ENCODE measurements at places on chromosomes 7 and 10.

GRCh38 chr7:73888959-73889358 is 28.0 kb downstream of the TMEM270 start:
- no peak for DNase-seq

DNA sequence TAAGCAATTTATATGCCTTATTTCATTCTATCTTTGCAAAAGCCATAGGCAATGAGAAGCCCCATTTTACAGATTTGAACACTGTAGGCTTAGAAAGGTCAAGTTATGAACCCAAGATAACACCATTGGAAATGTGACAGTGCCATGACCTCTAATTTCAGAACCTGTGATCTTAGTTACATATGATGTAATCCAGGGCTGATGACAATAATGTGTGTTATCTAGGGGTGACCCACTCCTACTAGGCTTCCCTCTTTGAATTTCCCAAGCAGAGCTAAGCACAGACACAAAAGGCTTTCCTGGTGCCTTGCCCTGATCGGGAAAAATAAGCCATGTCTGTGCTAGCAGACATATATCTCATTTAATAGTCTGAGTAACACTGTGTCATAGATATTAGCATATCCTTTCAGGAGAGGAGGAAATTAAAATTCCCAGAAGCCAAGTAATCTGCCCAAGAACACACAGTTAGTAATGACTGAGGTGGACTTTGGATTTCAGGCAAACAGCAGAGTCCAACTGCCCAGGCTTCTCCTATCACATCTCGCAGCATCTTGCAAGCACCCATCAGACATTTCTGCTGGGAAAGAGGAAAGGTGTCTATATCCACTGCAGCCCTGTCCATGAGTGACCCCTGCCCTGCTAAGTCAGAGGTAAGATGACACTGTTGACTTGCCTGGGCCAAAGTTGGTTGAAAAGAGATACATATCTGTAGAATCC is 2.8 kb upstream of the TECTB start:
- DNase-seq, result no peak

DNA sequence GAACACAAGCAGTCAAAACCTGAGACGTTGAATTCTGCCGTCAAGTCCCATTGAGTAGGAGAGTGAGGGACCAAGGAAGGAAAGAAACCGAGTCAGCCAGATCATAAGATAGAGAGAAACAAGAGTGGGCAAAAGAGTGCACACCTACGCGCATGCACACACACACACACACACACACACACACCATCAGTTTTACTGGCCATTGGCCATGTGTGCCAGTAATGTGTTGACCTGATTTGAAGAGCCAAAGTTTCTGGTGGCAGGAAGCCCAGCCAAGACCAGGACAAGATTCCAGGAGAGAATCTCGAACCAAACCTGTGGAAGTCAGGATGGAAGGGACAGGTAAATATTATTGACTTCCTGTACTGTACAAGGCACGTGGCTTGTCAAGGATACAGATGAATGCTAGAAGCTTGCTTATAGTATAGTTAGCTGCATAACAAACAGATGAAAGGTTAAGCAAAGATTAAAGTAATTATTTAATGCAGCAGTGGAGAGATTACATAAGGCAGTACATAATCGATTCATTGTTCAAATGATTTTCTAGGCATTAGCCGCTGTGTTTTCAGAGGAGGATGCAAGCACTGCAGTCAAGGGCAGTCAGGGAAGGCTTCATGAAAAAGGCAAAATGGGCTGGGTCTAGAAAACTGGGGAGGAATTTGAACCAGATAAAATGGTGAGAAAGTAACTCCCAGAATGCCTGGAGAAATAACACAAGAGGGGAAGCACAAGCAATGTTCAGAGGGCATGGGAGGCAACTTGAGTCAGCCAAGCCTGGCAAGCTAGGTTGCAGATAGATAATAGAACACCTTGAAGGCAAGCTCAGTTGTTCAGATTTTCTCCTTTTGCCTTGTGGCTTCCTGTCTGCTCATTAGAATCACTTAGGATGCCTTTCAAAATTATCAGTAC is 2.7 kb upstream of the HYCC1 start:
- DNase-seq, result no peak

- DNase-seq, result no peak
These were observed 14.5 kb upstream of the ZNF273 start for GRCh38 chr7:64888561-64888900.

DNA sequence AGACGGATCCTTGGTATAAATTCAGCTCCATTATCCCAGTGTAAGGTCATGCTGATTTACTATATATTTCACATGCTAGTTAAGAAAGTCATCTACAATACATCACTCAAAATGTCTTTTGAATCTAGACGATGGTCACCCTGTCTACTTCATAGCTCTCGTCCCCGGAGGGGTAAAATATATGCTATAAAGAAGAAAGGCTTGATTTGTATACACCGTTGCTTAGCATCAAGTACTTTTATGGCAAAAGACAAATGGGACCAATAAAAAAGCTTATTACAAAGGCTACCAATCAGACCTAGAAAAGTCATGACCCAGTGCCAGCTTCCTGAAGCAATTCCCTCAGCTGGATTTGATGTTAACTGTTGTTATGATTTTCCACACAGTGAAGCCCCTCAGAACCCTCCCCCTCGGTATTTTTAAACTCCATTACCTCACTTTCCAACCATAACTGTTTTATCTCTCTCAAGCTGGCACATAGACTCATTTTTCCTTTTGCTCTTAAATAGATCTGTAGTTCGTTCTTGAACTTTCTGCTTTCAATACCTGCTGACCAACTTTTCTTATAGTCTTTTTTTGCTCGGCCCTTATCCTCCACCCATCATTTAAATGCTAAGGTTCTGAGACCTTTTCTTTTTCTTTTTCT is 104.9 kb downstream of the DOCK4 start:
- no peak for DNase-seq

DNA sequence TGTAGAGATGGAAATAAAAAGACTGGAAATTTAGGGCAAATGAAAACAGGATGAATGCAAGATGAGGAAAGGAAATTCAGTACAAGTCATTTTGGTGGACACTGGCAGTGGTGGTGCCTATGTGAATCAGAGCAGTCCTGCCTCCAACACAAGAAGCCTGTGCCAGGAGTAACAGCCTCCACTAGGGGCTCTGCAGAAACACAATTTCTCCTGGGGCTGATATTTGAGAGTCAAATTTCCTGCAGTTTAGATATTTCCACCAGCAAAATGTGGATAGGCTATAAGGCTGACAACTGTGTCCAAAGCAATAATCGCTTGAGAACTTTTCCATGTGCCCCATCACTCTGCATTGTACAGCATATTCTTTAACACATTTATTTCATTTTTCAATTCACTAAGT is 4.7 kb upstream of the PLXDC2 start:
- DNase-seq, result no peak

- no peak for DNase-seq
These were observed 14.8 kb downstream of the ZNF33A start for GRCh38 chr10:38025283-38025682.

DNA sequence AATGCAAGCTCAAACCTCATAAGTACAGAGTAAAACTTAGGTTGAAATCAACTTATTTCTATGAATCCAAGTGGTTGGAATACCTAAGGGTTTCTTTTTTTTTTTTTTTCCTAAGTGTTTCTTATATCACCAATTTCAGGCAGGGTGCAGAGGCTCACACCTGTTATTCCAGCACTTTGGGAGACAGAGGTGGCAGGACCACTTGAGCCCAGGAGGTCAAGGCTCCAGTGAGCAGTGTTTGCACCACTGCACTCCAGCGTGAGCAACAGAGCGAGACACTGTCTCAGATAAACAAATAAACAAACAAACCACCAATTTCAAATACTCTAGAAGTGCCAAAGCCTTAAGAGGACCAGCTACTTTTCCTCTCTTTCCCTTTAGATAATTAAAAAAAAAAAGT is 39.2 kb upstream of the SPOCK2 start:
- DNase-seq, result no peak

- no peak for DNase-seq
These were observed 99.8 kb upstream of the AGBL3 start for GRCh38 chr7:134886353-134887057.

- no peak for DNase-seq
These were observed 228.7 kb downstream of the FRMD4A start for GRCh38 chr10:14102056-14102455.

DNA sequence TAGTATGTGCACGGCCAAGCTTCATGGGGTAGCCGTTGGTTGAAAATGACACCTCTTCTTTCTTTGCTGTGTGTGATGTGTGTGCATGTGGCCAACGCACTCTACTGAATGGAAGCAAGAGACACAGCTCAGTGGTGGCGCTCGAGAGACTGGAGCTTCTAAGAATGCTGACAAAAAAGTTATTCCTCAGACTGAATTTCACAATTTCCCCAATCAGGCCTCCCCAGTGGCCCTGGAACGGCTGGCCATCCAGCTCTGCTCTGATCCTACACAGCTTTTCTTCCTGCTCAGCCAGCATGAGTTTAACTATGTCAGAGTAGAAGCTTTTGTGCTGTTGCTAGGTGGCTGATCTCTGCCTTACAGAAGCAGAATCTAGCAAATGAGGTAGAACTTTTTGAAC is 186.7 kb upstream of the PLXDC2 start:
- DNase-seq, result no peak

GRCh38 chr10:127407551-127407950 is 141.6 kb upstream of the NPS start:
- no peak for DNase-seq

DNA sequence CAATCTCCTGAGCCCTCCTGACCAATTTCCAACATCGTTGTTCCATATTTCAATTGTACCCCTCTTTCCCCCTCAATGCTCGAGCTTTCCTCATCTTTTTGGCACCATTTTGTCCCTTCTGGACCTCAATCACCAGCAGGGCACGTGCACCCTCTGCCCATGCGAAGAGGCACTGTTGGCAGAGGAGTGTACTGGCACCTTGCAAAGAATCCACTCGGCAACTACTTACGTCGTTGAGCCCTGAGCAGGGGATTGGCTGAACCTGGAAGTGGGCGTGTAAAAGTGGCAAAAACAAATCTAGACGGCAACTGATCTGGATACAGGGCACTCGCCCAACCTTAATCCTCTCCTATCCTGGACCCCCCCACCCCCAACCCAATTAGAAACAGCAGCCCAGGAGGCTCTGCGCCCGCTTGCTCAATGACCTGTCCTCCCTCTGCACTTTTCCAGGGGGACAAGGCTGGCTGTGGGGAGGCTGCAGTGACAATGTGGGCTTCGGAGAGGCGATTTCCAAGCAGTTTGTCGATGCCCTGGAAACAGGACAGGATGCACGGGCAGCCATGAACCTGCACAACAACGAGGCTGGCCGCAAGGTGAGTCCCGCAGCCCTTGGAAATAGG is 18.8 kb downstream of the WNT8B start:
- DNase-seq, result peak; percentile 96

DNA sequence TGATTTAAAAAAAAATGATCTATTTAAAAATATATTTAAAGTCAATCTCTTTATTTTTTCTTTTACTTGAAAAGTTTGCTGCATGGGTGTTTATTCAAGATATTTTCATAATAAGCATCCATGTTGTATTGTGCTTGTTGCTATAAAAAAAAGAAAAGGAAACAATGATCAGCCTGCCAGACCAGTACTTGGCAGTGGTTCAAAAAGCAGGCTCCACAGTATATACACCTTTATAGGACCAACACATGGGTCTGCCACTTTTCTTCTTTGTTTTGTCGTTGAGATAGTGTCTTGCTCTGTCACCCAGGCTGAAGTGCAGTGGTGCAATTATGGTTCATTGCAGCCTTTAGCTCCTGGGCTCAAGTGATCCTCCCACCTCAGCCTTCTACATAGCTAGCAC is 228.0 kb downstream of the TWIST1 start:
- no peak for DNase-seq

DNA sequence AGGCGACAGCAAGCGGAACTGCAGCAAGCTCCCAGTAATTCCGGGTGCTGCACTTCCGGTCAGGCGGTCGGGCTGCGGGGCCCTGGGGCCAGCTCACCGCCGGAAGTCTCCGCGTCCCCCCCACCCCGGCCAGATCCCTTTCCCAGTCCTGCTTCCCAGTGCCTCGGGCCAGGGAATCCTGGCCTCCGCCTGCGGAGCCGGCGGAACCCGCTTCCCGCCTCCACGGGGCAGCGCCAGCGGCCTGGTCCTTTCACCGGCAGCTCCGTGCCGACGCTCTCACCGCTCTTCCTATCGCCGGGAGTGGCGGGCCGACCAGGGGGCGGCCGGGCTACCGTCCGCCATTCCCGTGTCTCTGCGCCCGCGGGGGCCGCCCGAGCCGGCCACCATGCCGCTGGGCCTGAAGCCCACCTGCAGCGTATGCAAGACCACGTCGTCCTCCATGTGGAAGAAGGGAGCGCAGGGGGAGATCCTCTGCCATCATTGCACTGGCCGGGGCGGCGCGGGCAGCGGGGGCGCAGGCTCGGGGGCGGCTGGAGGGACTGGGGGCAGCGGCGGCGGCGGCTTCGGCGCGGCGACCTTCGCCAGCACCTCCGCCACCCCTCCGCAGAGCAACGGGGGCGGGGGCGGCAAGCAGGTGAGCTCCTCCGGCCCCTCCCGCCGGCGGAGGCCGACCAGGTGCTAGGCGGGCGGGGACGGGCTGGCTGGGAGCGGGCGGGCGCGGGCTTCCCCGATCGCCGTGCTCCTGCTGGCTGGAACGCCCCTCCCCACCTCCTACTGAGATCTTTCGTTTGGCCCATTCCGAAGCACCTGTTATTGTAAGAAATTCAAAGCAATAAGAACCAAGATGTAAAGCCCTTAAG is at the start of gene GATAD1:
Gene GATAD1 (plus strand): TSS at position 138 of the 860 bp plus-strand sequence. CDS start 248 bp downstream, at position 386.
- DNase-seq, result peak; percentile 75

DNA sequence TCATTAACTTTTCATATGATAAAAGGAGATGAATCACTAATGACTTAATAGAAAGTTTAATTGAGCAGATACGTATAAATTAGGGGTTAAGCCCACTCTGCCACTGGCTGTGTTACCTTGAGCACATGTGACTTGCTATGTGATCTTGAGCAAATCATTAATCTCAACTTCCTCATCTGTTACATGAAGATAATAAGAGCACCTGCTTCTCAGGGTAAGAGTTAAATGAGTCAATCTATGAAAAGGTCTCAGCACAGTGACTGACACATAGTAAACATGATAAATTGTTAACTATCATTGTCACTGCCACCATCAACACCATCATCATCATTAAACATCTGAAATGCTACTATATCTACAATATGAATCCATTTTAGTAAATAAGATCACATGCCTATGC is 110.8 kb downstream of the TPK1 start:
- no peak for DNase-seq

DNA sequence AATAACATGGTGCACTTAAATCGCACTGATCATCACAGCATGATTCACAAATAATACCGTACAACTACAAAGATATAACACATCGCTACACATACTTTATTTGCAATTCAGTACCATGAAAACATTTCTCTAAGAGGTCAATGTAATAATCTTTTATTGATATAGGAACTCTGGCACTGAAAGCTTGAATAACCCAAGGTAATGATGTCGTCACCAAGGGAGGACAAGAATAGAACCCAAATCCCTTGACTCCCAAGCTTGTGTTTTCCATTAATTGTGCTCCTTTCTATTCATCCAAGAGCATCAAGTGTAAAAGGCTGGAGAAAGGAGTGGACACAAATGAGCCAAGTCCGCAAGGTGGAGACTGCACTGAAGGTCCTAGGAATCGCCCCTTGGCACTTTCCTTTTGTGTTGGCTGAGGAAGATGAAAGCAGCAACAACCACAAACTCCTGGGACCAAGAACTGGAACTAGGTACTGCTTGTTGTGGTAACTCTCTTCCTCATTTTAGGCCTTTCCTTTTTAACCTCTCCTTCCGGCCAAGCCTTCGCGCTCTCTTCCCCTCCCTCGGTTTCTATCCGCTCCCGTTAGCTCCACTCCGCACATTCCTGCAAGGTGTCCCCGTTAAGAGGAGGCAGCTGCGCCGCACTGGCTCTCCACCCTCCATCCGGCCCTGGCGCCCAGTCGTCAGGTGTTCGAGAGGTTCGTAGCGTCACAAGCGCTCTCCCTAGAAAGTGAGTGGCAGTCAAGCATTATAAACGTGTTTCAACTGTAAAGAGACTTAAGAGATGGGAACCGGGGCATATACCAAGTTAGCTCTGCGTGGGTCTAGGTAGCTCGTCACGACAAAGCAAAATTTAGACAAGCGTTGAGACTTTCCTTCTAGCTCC is 1.0 kb upstream of the CBLL1 start:
- DNase-seq, result no peak
